IMR-90 (cell line): ENCODE measurements at places on chromosomes 2 and 18. TPM values are rescaled to one million over a fixed set of nuclear protein-coding genes. Genes with fewer than 3 reads are reported as not detected.

Gene SULT1C2
- total RNA-seq, result not detected in 2 replicates

- H3K27ac ChIP-seq, result no peak overlapping the region
- H3K4me1 ChIP-seq, result no peaks in the 10 kb centered on the region
- H3K36me3 ChIP-seq, result no peaks in the 10 kb centered on the region
- no peak for DNase-seq
Observed at GRCh38 chr2:6986912-6987361, 69.7 kb downstream of the RNF144A start.

GRCh38 chr2:120223034-120223912, at the start of gene TMEM185B:
Gene TMEM185B (minus strand): TSS chr2:120223400. CDS start chr2:120222976, 424 bp downstream.
- H3K4me1 ChIP-seq, result peaks cover 12% of the 10 kb centered on the region
- DNase-seq, result peak; percentile 76
- H3K4me3 ChIP-seq, result peak within 1 kb of the TSS; percentile 81
- peak within 1 kb of the TSS; percentile 89 for H3K27ac ChIP-seq
- H3K36me3 ChIP-seq, result peaks cover 6% of the 10 kb centered on the region; the same call in 1 of the 2 replicates

DNA sequence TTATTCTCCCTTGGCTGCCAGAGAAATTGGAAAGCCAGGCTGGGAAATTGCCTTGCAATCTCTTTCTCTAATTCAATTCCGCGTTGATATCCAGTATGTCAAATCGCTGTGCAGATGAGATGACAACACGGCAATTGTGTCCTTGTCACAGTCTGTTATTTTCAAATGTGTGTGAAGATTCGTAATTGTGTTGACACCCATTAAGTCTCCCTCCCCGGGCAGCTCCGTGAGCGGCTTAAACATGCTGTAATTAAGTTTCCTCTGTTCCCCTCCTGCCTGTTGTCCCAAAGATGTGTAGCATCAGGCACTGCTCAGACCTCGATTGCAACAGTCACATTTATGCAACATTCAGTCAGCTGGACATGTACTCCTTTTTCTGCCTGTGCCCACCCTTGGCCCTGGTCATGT, 209.5 kb downstream of the LPIN1 start:
- no peaks in the 10 kb centered on the region for H3K4me1 ChIP-seq
- no peak overlapping the region for H3K4me3 ChIP-seq
- H3K27ac ChIP-seq, result no peak overlapping the region
- peaks cover 13% of the 10 kb centered on the region for H3K27me3 ChIP-seq
- no peak for DNase-seq
- no peaks in the 10 kb centered on the region for H3K36me3 ChIP-seq

- no peak overlapping the region for H3K4me3 ChIP-seq
- H3K36me3 ChIP-seq, result no peaks in the 10 kb centered on the region
- no peak overlapping the region for H3K27ac ChIP-seq
- no peaks in the 10 kb centered on the region for H3K4me1 ChIP-seq
- peak; percentile 1 for DNase-seq
Observed at GRCh38 chr18:72412927-72413326, 131.2 kb downstream of the CBLN2 start.

- no peak overlapping the region for H3K27ac ChIP-seq
- H3K4me1 ChIP-seq, result peaks cover 7% of the 10 kb centered on the region; the same call in 1 of the 2 replicates
- H3K27me3 ChIP-seq, result no peaks in the 10 kb centered on the region
- H3K36me3 ChIP-seq, result peaks cover 19% of the 10 kb centered on the region
Observed at GRCh38 chr18:58493516-58494253, 135.2 kb downstream of the ALPK2 start.

Gene ALPP
- total RNA-seq, result not detected in 2 replicates

Gene SLC38A11
- total RNA-seq, result under 0.01 and 0.18 TPM in 2 replicates

Gene RGPD4
- not detected in 2 replicates for total RNA-seq
